ENCODE measurements at places on chromosomes 5 and 9.

GRCh38 chr5:149654231-149654630 is 72.9 kb downstream of the ARHGEF37 start:
- DNase-seq: no peak

- DNase-seq: no peak
These were observed 21.3 kb downstream of the OR2V2 start for GRCh38 chr5:181168595-181169118.

- DNase-seq: no peak
These were observed 1712.5 kb upstream of the C9orf72 start for GRCh38 chr9:29285818-29286217.

DNA sequence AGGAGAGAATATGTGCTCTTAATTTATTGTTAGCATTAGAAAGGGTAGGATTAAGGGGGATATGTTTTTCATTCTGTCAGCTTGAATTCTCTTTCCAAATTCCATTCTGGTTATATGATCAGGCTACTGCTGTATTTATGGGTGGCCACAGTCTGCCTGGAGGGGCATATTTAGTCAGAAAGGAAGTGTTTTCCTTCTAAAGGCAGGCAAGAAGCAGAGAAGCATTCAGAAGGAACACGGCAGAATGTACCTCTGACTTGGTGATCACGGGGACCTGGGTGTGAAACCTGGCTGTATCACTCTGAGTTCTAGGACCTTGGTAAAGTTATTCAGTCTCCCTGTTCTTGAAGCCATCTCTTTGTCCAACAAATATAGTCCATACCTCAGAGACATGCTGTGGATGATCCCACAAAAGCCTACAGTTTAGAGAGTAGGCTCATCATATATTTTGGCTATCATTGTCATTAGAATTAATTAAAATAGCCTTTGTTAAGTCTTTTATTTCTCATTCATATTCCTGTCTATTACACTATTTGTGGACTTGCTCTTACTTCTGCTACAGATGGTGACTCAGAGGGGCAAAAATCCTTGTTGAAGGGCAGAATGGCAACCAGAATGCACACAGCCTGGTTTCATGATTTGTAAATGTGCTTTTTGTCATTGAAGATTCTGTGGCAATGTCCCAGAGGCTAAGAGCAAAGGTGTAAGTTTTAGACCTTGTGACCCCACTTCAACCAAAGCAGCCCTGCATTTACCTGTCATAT is 2.7 kb downstream of the TNC start:
- no peak for DNase-seq

- DNase-seq: peak; percentile 9
These were observed 45.2 kb downstream of the YIPF5 start for GRCh38 chr5:144125163-144125726.

DNA sequence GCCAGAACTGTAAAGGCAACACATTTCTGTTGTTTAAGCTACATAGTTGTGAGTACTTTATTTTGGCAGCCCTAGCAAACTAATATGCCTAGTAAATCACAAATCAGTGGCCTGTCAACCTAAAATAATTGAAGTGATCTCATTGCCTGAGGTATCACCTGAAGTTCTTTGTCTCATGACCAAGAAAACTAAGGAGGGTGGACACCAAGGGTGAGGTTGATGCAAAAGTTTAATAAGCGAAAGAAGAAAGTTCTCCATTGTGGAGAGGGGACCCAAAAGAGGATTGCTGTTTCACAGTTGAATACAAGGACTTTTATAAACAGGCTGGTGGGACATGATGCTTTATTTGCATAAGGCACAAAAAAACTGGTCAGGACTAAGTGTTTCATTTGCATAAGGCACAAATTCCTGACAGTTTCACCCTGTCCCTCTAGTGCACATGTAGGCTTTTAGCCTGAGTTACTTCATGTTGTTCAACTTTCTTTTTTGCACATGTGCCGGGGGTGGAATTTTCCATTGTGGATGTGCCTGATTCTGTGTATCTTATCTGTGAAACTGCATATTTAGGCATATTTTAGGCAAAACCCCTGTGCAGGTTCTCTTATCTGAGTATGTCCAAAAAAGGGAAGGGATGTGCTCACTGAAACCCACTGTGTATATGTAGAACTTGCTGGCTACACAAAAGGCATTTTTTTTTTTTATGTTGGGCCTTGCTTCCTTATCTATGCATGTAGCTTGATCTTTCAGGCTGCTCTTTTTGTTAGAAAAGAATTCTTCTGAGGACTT is 108.6 kb upstream of the RAI14 start:
- no peak for DNase-seq

DNA sequence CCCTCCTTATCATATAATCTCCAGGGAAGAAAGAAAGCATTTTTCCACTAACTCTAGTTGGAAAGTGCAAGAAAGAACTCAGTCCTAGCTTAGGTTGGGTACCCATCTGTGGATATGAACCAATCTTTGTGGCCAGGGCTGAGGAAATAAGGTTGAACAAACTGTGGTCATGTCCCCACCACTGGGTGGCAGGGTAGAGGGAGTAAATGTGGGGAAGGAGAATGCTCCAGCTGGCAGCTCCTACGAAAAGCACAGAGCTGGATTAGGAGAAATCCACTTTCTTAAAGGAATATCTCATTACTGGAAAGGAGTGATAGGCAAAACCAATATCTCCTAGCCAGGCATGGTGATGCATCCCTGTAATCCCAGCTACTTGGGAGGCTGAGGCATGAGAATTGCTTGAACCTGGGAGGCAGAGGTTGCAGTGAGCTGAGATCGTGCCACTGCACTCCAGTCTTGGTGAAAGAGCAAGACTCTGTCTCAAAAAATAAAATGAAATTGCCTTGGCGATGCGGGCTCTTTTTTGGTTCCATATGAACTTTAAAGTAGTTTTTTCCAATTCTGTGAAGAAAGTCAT is 175.1 kb downstream of the CCDC192 start:
- DNase-seq: peak; percentile 59

DNA sequence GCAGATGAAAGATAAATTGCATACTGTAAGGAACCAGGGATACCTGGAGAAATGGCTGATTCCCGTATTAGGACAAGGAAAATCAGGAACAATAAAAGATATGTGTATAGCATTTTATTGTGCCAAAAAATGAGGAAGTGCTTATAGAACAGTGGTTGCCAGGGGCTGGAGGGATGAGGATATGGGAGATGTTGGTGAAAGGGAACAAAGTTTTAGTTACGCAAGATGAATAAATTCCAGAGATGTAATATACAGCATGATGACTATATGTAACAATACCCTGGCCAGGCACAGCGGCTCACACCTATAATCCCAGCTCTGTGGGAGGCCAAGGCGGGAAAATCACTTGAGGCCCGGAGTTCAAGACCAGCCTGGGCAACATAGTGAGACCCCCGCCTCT is 101.8 kb downstream of the CDK5RAP2 start:
- no peak for DNase-seq

Measured in SW480 (cell line).